Naive B cell (primary cell): ENCODE measurements at places on chromosomes 2 and 18. TPM values are rescaled to one million over a fixed set of nuclear protein-coding genes. Genes with fewer than 3 reads are reported as not detected.

REEP1 gene
- 0.11 TPM for polyA plus RNA-seq

NLRC4 gene
- 1.7 TPM for polyA plus RNA-seq

YIPF4 gene
- polyA plus RNA-seq: 17.5 TPM

DNA sequence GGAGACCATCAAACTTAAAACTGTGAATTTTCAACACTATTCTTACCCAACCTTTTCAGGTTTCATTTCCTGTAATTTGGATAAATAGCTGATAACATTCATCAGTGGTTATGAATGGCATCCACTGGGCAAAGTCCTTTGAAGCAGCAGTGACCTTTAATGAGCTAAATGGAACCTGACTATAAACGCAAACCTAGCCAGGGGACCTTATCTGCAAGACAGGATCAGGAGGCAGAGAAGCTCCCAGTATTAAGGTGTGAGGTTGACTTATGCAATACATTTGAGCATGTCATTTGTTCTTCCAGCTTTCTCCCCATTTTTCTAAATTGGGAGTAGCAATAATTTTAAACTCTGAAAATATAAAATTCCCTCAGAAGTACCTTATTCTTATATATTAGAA is 38.4 kb downstream of the CREG2 start:
- H3K27ac ChIP-seq: no peak overlapping the region
- H3K27me3 ChIP-seq: no peaks in the 10 kb centered on the region
- H3K4me3 ChIP-seq: no peak overlapping the region
- no peaks in the 10 kb centered on the region for H3K36me3 ChIP-seq
- no peak for DNase-seq
- H3K4me1 ChIP-seq: no peaks in the 10 kb centered on the region

DNA sequence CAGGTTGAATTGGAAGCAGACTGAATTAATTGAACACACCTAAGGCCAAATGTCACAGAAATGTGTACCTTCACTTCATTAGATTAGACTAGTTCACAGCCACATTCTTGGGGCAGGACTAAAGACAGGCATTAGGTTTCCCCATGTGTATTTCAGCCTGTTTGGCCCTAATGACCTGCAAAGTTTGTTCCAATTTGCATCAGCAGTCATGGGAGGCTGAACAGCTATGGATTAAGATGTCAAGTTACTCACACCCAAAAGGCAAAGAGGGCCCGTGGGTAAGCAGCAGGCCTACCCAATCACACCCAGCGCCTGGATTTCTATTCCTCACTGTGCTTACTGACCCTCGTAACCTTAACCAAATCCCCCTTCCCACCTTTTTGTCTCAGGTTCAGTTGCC is 99.6 kb upstream of the RIOK3 start:
- H3K4me3 ChIP-seq: no peak overlapping the region
- peaks cover 56% of the 10 kb centered on the region for H3K36me3 ChIP-seq
- no peak for DNase-seq

RAB6C gene
- not detected for polyA plus RNA-seq

- H3K27ac ChIP-seq: no peak overlapping the region
- H3K27me3 ChIP-seq: no peaks in the 10 kb centered on the region
- no peak overlapping the region for H3K4me3 ChIP-seq
- H3K4me1 ChIP-seq: no peaks in the 10 kb centered on the region
- no peak for DNase-seq
Measured at GRCh38 chr18:59616501-59616900, 80.7 kb downstream of the CCBE1 start.

DNA sequence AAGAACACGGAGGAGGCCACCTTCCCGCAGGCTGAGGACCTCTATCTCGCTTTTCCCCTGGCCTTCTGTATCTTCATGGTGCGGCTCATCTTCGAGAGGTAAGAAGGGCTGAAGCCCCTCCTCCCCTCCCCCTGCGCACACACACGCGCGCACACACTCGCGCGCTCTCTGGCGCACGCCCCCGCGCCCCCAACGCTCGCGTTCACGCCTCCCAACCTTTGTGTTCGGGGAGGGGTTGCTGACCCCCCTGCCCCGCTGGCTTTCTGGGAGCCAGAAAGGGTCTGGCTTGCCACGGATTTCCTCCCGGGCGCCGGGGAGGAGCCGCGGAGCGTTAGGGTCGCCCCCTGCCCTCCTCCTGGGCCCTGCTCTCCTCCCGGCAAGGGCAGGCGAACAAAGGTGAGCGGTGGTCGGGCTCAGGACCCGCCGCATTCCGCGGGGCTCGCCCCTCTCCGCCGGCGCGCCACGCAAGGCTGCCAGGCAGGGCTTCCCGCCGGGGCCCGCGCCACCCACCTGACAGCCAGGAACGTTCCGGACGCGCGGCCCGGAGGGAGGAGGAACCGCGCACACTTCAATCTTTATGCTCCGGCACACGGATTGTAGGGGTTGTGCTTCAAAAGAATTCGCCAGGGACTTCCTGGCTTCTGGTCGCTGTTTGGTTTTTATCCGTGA is 583 bp downstream of the CERS6 start:
- H3K27me3 ChIP-seq: no peaks in the 10 kb centered on the region
- H3K27ac ChIP-seq: no peak overlapping the region
- peaks cover 29% of the 10 kb centered on the region for H3K4me1 ChIP-seq
- no peaks in the 10 kb centered on the region for H3K36me3 ChIP-seq
- DNase-seq: peak; percentile 28

GRCh38 chr2:111139637-111140317 is 19.1 kb downstream of the BCL2L11 start:
- H3K4me1 ChIP-seq: peaks cover 12% of the 10 kb centered on the region
- no peaks in the 10 kb centered on the region for H3K27me3 ChIP-seq
- no peak overlapping the region for H3K27ac ChIP-seq
- peaks cover 32% of the 10 kb centered on the region for H3K36me3 ChIP-seq

GNLY gene
- 10.7 TPM for polyA plus RNA-seq

GRCh38 chr2:44804406-44805265 is 136.9 kb upstream of the SIX3 start:
- peaks cover 76% of the 10 kb centered on the region for H3K27me3 ChIP-seq
- no peak overlapping the region for H3K27ac ChIP-seq
- no peak overlapping the region for H3K4me3 ChIP-seq

ASTL gene
- not detected for polyA plus RNA-seq

DNA sequence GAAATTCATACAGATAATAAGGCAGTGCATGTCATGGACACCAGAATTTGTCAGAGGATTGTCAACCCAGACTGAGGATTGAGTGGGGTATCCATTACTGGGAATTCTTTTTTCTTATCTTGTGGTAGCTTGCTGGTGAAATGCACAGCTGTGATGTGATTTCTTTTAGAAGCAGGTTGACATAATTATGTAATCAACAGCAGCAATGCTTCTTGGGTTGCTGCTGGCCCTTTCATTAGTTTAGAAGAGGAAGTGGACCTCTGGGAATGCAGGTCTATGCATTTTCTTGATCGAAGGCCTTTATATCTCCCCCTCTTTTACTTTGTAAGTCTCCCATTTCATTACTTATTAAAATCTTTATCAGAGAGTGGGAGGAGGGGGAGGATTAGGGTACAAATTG is 319.9 kb downstream of the AGPS start:
- H3K36me3 ChIP-seq: no peaks in the 10 kb centered on the region
- no peak overlapping the region for H3K4me3 ChIP-seq
- no peaks in the 10 kb centered on the region for H3K27me3 ChIP-seq
- H3K27ac ChIP-seq: no peak overlapping the region
- no peaks in the 10 kb centered on the region for H3K4me1 ChIP-seq
- DNase-seq: no peak

WNT6 gene
- polyA plus RNA-seq: not detected

- H3K27ac ChIP-seq: no peak overlapping the region
- H3K4me3 ChIP-seq: no peak overlapping the region
- H3K4me1 ChIP-seq: no peaks in the 10 kb centered on the region
- DNase-seq: no peak
- H3K27me3 ChIP-seq: no peaks in the 10 kb centered on the region
Measured at GRCh38 chr2:179487010-179487731, 222.5 kb upstream of the SESTD1 start.

PFN4 gene
- not detected for polyA plus RNA-seq

GRCh38 chr2:10289352-10289751 is 13.4 kb upstream of the HPCAL1 start:
- H3K4me3 ChIP-seq: no peak overlapping the region
- no peak for DNase-seq
- no peaks in the 10 kb centered on the region for H3K36me3 ChIP-seq
- H3K27me3 ChIP-seq: no peaks in the 10 kb centered on the region
- H3K27ac ChIP-seq: peak overlapping the region; percentile 39
- peaks cover 6% of the 10 kb centered on the region for H3K4me1 ChIP-seq

GRCh38 chr18:8229040-8229439 is 380.2 kb upstream of the RAB12 start:
- no peak overlapping the region for H3K27ac ChIP-seq
- H3K36me3 ChIP-seq: no peaks in the 10 kb centered on the region
- no peaks in the 10 kb centered on the region for H3K4me1 ChIP-seq
- DNase-seq: no peak

- H3K4me1 ChIP-seq: peaks cover 20% of the 10 kb centered on the region
- H3K27ac ChIP-seq: no peak overlapping the region
- H3K27me3 ChIP-seq: peaks cover 48% of the 10 kb centered on the region
- no peak for DNase-seq
- H3K4me3 ChIP-seq: peak overlapping the region; percentile 75
Measured at GRCh38 chr2:189582809-189583192, 2.2 kb upstream of the SLC40A1 start.

GAL3ST2 gene
- not detected for polyA plus RNA-seq

DNA sequence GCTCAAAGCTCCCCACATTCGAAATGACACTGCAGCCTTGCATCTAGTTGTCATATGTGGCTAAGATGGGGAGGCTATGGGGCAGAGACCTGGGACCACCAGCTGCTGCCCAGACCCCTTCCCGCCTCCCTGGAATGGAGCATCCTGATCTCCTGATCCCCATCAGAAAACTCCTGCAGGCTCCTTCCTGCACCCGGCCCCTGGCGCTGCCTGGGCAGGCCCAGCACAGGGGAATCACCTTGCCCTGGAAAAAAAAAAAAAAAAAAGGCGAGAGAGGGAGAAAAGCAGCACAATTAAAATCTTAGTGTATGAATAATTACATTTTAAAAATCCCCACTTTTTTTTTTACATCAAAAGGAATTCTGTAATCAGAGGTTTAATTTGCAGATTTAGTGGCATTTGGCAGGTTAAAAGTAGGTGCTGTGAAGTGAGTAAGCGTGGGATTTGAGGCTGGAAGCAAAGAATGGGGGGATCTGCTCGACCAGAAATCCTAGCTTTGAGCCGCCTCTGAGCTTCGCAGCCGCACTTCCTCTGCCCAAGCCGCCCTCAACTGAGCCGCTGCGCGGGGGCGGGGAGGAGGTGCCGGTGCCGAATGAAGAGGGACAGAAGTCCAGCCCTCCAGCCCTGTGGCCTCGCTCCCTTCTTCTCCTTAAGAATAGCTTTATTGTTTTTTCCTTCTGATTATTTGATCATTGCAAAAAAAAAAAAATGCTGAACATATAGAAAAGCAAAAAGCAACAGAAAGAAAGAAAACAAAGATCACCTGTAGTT is 30.0 kb downstream of the THNSL2 start:
- H3K27me3 ChIP-seq: peaks cover 50% of the 10 kb centered on the region
- peaks cover 11% of the 10 kb centered on the region for H3K4me1 ChIP-seq
- peak overlapping the region; percentile 55 for H3K4me3 ChIP-seq
- H3K36me3 ChIP-seq: peaks cover 7% of the 10 kb centered on the region
- H3K27ac ChIP-seq: no peak overlapping the region

GRCh38 chr2:39308778-39309177 is 65.0 kb upstream of the CDKL4 start:
- no peaks in the 10 kb centered on the region for H3K27me3 ChIP-seq
- no peak overlapping the region for H3K4me3 ChIP-seq
- no peaks in the 10 kb centered on the region for H3K4me1 ChIP-seq
- no peak overlapping the region for H3K27ac ChIP-seq
- no peak for DNase-seq
- peaks cover 7% of the 10 kb centered on the region for H3K36me3 ChIP-seq

GAD1 gene
- polyA plus RNA-seq: not detected

GRCh38 chr2:99670768-99671734 is 181.2 kb upstream of the REV1 start:
- H3K27ac ChIP-seq: peak overlapping the region; percentile 89
- no peak for DNase-seq
- no peak overlapping the region for H3K4me3 ChIP-seq
- no peaks in the 10 kb centered on the region for H3K27me3 ChIP-seq
- H3K4me1 ChIP-seq: peaks cover 65% of the 10 kb centered on the region
- H3K36me3 ChIP-seq: peaks cover 31% of the 10 kb centered on the region

DNA sequence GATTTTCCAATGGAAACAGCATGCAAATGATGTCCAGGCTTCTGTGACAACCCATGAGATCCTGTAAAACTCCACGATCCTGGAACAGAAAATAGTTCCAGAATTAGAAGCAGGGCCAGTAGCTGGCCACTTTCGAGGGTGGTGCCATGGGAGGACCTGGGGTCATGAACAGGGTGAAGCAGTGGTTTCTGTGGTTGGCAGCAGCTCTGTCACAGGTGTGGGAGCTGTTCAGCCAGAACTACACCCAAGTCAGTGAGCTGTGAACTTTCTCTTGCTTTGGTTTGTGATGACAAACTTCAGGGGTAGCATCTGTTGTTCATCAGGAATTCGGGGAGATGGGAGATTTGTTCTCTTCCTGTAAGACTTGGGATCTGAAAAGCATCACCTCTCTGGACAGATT is 314.4 kb upstream of the NT5C1B start:
- peaks cover 10% of the 10 kb centered on the region for H3K36me3 ChIP-seq
- H3K4me1 ChIP-seq: peaks cover 13% of the 10 kb centered on the region
- peak overlapping the region; percentile 7 for H3K27ac ChIP-seq
- DNase-seq: no peak

LHCGR gene
- not detected for polyA plus RNA-seq

DNA sequence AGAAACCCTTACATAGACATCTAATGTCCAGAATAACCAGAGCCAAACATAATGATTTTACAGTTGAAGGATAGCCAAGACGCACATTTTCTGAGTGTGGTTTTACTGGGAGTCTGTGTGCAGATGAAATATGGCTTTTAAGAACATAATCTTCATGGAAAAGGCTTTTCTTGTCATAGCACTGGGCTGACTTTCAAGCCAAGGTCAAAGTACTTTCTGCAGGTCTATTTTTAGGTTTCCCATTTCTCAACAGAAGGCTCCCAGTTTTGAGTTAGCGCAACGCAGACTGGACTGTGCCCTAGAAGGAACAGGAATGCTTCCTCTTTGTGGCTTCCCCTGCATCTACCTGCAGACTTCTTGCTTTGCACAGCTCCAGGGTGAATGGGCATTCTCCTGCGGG is 92.3 kb upstream of the UPP2 start:
- no peak overlapping the region for H3K4me3 ChIP-seq
- H3K27me3 ChIP-seq: peaks cover 10% of the 10 kb centered on the region
- no peak for DNase-seq
- H3K36me3 ChIP-seq: no peaks in the 10 kb centered on the region
- H3K4me1 ChIP-seq: peaks cover 5% of the 10 kb centered on the region

GRCh38 chr2:33436083-33436482 is 40.4 kb upstream of the RASGRP3 start:
- peaks cover 25% of the 10 kb centered on the region for H3K27me3 ChIP-seq
- no peaks in the 10 kb centered on the region for H3K4me1 ChIP-seq
- H3K4me3 ChIP-seq: no peak overlapping the region
- H3K36me3 ChIP-seq: no peaks in the 10 kb centered on the region

ACP1 gene
- polyA plus RNA-seq: 223 TPM
